ENCODE measurements at places on chromosomes 11 and 22. TPM values are rescaled to one million over a fixed set of nuclear protein-coding genes. Genes with fewer than 3 reads are reported as not detected.

RCOR2 gene
- total RNA-seq: 0.23 TPM

DYNC2H1 gene
- 27.7 TPM for total RNA-seq

NPTXR gene
- total RNA-seq: 0.06 TPM

OR5M10 gene
- total RNA-seq: not detected

CYB5R2 gene
- total RNA-seq: 0.17 TPM

PRODH gene
- not detected for total RNA-seq

FOSL1 gene
- total RNA-seq: 257 TPM

Data from LHCN-M2 (cell line).